Stimulated activated CD8-positive, alpha-beta memory T cell treated with anti-CD3 and anti-CD28 coated beads, Interleukin-15, amount 100 ng/mL, for 4 hours (primary cell): ENCODE measurements at places on chromosomes 7 and 10.

DNA sequence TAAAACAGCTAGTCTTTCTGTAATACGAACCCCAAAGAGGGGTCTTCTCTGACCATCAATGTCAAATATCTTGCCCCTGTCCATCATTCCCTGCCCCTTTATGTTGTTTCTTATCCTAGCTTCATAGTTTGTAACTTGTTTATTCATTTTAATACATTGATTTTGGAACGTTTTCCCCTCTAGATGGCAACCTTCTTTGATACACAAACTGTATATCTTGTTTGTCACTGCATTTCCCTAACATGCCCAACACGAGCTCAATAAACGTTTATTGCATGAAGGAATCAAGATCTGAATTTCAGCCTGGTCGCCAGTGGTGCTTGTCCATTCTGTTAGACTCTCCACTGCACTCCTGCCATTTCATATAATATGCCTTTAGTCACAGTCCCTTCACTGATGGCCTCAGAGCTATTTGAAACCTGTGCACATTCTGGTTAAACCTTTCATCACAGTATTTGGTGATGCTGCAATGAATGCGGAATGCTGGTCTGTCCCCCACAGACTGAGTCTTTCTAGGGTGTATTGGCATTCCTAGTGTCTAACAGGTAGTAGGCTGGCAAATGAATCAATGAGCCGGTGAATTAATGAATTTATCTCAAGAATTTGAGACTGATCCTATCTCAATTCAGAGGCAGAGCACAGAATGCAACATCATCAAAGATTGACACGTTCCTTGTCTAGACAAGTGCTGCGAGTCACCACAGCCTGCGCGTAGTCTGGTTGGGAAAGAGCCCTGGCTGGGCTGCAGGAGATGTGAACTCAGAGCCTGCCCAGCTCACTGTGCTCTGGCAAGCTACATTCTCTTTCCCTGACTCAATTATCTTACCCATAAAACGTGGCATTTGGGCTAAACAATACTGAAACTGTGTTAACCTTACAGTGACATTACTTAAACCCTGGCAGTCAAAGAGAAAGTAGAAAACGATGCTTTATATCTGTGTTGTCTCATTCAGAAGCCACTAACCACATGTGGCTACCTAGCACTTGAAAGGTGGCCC is 55.2 kb upstream of the FRMD4A start:
- no peak for DNase-seq

- no peak for DNase-seq
Observed at GRCh38 chr10:77702166-77702565, 64.6 kb upstream of the KCNMA1 start.

DNA sequence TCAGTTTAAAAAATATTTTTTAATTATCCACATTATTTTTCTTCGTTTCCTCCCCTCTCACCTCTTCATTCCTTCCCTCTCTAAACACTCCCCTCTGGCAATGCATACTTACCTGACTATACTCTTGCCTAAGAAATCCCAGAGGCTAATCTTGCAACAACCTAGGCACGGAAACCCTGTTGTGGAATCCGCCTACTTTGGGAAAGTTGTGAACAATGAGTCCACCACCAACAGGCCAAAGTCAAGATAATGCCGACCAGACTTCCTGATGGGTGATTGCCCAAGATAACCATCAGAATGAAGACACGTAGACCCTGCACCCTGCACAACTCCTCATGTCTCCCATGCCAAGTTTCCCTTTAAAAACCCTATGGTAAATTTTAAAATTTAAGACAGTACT is 521.5 kb downstream of the KIF20B start:
- no peak for DNase-seq

DNA sequence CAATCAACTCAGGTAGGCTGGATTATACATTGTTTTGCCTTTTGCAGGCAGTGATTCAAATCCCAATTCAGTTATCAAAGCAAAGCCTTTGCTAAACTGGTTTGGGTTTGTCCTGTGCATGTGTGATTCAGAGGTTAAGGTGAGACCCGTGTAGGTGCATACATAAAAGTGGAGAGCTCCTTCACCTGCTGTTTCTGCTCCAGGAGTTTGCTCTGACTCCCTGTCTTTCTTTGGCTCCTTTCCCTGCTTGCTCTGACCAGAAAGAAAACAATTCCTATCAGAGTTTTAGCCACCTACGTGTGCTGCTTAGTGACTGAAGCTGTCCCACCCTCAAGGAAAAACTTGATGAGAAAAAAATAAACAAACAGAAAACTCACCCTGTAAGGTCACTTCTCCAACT is 101.1 kb downstream of the TPST1 start:
- DNase-seq: no peak

DNA sequence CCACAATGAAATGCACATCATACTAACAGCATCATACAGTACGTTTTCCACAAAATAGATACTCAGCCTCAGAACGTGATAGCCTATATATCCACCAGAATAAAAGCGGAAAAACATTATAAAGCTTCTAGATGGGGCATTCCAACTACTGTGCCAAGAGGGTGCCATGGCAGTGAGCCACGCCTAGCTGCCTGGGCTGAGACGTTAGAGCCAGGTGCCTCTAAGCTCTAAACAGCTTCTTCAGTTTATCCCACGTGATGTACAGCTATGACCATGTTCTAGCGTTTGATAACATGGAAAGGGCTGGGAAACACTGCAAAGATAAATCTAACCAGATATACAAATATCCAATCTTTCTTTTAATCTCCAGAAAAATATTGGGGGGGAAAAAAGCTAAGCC is 17.8 kb downstream of the USP6NL start:
- no peak for DNase-seq

- DNase-seq: no peak
Observed at GRCh38 chr7:35004531-35005095, 32.7 kb downstream of the DPY19L1 start.

GRCh38 chr7:115724400-115725056 is 306.0 kb downstream of the TFEC start:
- DNase-seq: no peak
